Omental fat pad (tissue), 4 donors: ENCODE measurements at places on chromosomes 6 and 20. TPM values are rescaled to one million over a fixed set of nuclear protein-coding genes. Genes with fewer than 3 reads are reported as not detected.

Gene SNAP91
- total RNA-seq, result 0.28 TPM

Gene MYLIP
- total RNA-seq, result 38.8 TPM

Gene RAET1L
- total RNA-seq, result not detected

Gene BIRC7
- not detected for total RNA-seq

Gene TRIM26
- total RNA-seq, result 37.2 TPM

Gene PPP1R14C
- 0.31 TPM for total RNA-seq

Gene DDO
- 2.4 TPM for total RNA-seq

Gene DCDC2
- 0.09 TPM for total RNA-seq

Gene TTK
- not detected for total RNA-seq
